ENCODE measurements at places on chromosomes 1 and 21.

- no peak for DNase-seq
Observed at GRCh38 chr1:68751723-68752122, 254.8 kb upstream of the DEPDC1 start.

- DNase-seq, result no peak
Observed at GRCh38 chr1:37342736-37343135, 131.6 kb upstream of the ZC3H12A start.

DNA sequence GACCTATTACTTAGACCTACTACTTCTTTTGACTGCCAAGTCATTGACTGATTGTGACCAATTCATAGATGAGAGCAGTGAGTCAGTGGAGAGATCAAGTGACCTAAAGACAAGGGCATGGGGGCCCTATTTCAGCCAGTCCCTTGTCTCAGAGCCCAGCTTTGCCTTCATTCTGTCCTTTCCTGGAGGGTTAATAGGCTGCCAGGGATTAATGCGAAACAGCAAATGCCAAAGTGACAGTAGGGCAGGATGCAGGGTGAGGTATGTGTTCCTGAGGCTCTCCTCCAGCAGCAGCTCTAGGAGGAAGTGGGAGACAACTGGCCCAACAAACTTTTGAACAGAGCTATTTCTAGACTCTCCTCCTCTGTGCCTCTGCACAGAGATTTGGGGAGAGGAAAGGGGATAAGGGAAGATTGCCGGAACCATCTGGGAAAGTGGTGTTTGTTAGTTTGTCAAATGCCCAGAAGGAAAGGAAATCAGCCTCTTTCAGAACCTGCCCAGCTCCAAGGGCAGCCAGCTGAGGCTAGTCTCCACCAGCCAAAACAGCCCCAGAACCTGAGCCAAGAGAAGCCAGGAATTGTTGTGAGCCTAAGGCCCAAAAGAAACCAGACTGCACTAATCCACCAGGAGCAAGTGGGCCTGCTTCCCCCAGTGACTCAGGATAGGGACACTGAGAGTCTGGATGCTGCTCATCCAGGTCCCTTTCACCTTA is 4.9 kb upstream of the S100A3 start:
- DNase-seq, result no peak

- DNase-seq, result no peak
Observed at GRCh38 chr1:84366786-84367185, 31.5 kb upstream of the DNASE2B start.

- no peak for DNase-seq
Observed at GRCh38 chr1:108011295-108011694, 46.3 kb upstream of the VAV3 start.

- DNase-seq, result no peak
Observed at GRCh38 chr1:20168564-20169491, 17.1 kb upstream of the UBXN10 start.

DNA sequence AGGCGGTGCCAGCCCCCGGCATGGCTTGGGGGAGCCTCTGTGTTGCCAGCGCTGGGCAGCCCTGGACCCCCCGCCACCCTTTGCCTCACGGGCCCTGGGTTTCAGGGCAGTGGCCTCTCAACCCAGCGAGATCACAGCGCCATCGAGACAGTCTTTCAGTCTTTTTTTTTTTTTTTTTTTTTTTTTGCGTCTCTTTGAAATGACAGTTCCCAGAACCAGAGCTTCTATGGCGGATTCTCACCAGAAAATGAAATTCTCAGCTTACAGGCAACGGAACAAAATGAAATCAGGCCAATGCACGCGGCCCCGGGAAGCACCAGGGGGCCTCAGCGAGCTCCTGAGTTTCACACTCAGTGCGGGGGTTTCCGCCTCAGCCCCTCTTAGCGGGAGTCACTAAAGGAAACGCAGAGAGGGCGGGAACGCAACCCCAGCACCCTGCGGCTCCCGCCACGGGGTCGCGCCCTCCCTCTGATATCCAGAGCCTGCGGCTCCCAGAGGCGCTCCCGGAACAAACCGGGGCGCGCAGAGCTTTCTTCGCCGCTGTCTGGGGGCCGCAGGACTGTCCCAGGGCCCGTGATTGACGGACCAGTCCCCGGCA is 8.0 kb upstream of the COL6A1 start:
- peak; percentile 63 for DNase-seq

Measured in stimulated activated CD4-positive, alpha-beta T cell treated with anti-CD3 and anti-CD28 coated beads, Interleukin-4, amount 100 ng/mL, for 48 hours (primary cell).